Endothelial cell of umbilical vein (primary cell): ENCODE measurements at places on chromosomes 5 and 9. TPM values are rescaled to one million over a fixed set of nuclear protein-coding genes. Genes with fewer than 3 reads are reported as not detected.

SEMA5A gene
- polyA plus RNA-seq = 0.06 and 0.13 TPM in 2 replicates

- no peaks in the 10 kb centered on the region for H3K4me1 ChIP-seq
- no peak overlapping the region for H3K4me3 ChIP-seq
- H3K36me3 ChIP-seq = no peaks in the 10 kb centered on the region
- no peak for DNase-seq
Measured at GRCh38 chr9:83392228-83392627, 146.0 kb downstream of the FRMD3 start.

GRM6 gene
- polyA plus RNA-seq = not detected in 2 replicates

DNA sequence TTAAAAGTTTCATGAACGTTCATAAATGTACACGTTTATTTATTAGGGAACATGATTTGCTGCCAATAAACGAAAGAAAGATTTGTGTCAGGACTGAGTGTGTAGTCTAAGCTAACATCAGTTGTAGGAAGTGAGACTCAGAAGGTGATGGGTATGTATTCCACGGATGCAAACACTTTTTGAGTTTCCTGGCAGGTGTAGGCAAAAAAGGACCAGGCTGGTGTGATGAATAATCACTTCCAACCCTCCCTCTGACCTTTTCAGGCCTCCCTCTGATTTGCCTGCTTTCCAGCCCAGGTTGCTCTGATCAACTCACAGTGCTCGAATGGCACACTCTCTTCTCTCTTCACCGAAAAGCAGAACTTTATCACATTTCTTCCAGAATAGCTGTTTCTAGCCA, 51.8 kb downstream of the BASP1 start:
- no peaks in the 10 kb centered on the region for H3K4me1 ChIP-seq
- no peaks in the 10 kb centered on the region for H3K27me3 ChIP-seq
- no peak overlapping the region for H3K27ac ChIP-seq
